ENCODE measurements at places on chromosomes 6 and 20.

DNA sequence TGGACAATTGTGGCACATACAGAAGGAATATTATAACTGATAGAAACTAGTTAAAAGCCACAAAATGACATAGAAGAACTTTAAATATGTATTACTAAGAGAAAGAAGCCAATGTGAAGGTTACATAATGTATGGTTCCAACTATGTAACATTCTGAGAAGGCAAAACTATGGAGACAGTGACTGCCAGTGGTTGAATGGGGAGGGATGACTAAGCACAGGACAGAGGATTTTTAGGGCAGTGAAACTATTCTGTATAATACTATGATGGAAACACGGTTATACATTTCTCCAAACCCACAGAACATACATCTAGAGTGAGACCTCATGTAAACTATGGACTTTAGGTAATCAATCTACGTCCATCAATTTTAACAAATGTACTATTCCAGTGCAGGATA lies 22.4 kb downstream of the SYNCRIP start:
- DNase-seq = peak; percentile 20

DNA sequence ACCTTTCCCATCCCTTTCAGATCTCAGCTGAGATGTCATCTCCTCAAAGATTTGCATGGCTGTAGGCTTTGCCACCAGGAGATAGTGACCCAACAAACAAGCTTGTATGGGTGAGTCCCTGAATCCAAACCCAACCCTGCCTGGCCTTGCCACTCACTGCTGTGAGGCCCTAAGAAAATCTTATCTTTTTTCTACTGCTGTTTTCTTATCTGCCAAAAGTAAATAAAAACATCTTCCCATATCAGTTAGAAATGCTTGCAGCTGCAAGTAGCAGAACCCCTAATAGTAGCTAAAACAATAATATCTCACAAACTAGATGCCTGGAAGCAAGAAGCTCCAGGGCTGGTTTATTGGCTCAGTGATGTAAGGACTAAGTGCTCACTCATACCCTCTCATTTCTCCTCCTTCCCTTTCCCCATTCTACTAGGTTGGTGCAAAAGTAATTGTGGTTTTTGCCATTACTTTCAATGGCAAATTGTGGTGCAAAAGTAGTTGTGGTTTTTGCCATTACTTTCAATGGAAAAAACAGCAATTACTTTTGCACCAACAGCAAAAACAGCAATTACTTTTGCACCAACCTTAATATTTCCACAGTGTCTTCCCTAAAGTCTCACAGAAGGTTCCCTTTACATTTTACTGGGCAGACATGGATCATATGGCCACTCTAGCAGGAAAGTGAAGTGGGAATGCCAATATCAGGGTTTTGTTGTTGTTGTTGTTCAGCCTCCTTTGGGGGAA lies 56.7 kb upstream of the PSMF1 start:
- DNase-seq = no peak

DNA sequence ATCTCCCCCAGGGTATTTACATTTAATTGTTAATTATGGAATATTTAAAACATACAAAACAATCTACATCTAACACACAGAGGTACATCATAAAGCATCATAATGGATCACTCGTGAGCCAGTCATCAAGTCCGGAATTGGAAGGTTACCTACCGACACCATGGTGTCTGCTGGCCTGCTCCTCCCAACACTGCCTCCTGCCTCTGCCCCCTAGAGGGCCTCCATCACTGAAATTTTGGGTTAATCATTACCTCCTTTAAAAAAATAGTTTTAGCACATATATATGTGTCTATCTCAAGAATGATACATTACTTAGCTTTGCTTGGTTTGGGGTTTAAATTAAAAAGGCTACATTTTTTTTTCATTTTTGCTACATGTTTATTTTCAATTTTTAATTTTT lies 114.6 kb upstream of the PDE10A start:
- DNase-seq = no peak

DNA sequence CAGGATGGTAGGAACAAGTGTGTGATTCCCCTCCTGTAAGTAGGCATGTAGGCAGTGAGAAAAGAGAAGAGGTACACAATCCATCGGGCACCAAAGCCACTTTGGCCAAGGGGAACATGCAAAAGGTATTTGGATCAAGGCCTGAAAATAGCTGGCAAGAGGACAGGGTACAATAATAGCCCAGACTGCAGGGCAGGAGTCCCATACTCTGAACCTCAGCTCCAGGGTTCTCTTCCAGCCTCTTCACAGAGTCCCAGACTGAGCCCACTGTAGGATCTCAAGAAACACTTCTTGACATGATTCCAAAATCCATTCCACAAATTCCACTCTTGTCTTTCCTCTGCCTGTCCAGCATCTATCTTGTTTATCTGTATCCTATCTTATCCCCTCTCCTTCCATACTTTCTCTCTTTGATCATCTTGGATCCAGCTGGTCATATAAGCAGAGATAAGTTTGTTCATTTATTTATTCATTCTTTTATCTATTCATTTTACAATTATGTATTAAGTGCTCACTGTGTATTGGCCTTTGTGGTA lies 19.7 kb downstream of the ACSS2 start:
- DNase-seq = no peak

DNA sequence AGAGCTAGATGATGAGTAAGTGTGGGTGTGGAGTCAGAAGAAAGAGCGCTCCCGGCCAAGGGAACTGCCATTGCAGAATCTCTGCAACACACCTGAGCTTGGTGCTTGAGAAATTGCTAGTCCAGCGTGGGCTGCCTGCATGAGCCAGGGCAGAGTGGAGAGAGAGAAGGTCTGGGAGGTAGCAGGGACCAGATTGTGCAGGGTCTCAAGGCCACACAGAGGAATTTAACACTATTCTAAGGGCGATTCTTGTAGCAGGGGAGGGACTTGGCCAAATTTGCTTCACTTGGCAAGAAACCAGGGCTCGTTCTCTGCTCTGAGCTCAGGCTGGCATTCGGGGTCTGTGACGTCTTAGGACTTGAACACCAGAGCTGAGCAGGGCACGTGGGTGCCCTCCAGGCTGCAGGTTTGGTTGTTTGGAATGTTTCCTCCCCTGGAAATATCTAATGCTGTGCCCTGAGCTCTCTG lies 53.5 kb downstream of the BCAS4 start:
- no peak for DNase-seq

- DNase-seq = no peak
These were observed 121.7 kb downstream of the SMOC2 start for GRCh38 chr6:168562576-168563151.

DNA sequence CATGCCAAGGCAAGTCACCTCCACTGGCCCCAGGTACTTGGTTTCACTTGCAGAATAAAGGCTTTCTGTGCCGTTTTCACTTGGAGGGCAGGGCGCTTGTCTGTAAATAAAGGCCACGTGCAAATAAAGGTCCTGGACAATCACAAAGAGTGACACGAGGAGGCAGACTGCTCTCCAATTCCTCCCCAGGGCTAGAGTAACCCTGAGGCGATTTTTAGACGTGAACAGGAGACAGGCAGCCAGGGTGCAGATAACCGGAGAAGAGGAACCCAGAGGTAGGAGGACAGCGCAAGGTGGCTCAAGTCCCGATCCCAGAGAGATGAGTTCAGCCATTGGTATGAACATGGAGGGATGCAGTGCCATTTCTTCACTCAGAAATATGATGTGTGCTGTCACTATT lies 327.4 kb downstream of the KIF16B start:
- no peak for DNase-seq

GRCh38 chr6:137271245-137272183 lies 52.3 kb upstream of the IFNGR1 start:
- DNase-seq = peak; percentile 84

GRCh38 chr6:118101220-118101619 lies 194.2 kb downstream of the SLC35F1 start:
- no peak for DNase-seq
